T-cell (primary cell): ENCODE measurements at places on chromosomes 12 and 14.

- no peak overlapping the region for H3K4me3 ChIP-seq
- no peaks in the 10 kb centered on the region for H3K36me3 ChIP-seq
- H3K27ac ChIP-seq = no peak overlapping the region
- H3K27me3 ChIP-seq = no peaks in the 10 kb centered on the region
- H3K4me1 ChIP-seq = peaks cover 17% of the 10 kb centered on the region
These were observed 31.7 kb upstream of the TUBA1C start for GRCh38 chr12:49232940-49233841.

DNA sequence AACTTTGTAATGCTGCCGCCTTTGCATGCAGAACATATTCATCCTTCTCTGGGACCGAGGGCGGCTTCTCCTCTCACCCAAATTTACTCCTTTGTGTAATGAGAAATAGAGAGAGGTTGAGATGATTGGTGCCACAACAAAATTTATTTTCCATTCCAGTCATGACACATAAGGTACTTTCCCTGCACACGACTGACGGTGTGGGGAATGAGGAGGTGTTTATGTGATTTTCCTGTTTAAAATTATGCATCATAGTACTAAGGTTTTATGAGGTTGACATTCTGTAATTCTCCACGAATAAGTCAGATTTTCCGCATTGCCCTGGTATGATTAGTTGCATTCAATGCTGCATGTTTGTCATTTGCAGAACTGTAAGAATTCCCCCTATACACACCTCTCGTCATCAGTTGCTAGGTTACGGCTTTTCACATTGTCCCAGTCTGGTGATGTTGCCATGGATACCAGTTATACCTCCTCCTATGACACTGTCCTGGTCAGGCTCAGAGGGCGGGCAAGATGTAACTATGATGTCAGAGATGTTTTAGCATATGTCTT is 23.1 kb downstream of the BICDL1 start:
- H3K27me3 ChIP-seq = no peaks in the 10 kb centered on the region
- H3K4me1 ChIP-seq = peaks cover 65% of the 10 kb centered on the region
- peak; percentile 81 for DNase-seq
- no peak overlapping the region for H3K4me3 ChIP-seq

GRCh38 chr14:56102941-56103340 is 15.3 kb upstream of the PELI2 start:
- no peak overlapping the region for H3K27ac ChIP-seq
- no peaks in the 10 kb centered on the region for H3K36me3 ChIP-seq
- H3K27me3 ChIP-seq = no peaks in the 10 kb centered on the region
- no peak overlapping the region for H3K4me3 ChIP-seq
- no peak for DNase-seq
- no peaks in the 10 kb centered on the region for H3K4me1 ChIP-seq

DNA sequence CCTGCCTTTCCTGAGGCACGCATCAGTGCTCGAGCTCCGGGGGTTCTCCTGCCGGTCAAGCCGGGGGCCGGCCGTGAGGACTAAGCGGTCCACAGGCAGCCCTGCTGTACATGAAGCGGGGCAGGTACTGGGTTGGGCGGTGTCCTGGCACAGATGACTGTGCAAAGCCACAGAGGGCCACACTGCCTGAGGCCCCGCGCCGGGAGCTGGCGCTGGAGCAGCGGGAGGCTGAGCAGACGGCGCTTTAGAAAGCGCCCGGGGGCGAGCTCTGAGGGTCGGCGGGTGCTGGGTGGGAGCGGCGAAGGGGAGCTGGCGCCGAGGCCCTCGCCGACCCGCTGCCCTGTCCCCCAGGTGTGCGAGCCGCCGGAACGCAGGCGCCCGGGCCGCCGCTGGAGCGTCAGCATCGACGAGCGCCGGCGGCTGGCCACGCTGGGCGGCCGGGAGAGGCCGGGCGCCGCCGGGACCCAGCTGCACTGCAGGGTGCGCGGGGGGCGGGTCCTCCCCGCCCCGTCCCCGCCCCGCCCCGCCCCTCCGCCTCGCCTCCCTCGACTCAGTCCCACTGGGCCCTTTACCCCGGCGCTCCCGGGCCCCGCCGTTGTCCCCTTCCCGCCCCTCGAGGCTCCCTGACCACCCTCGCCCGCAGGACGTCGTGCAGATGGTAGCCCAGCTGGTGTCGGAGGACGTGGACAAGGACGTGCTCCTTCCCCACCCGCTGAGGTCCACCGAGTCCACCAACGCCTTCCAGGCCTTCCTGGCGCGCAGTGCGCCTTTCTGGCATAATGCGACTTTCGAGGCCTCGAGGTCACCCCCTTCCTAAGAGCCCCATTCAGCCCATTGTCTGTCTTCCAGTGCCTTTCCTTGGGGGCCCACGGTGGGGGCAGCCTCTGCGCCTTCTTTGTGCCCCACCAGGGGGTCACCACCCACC is 8.3 kb upstream of the MTA1 start:
- no peak for DNase-seq
- no peaks in the 10 kb centered on the region for H3K36me3 ChIP-seq
- peaks cover 52% of the 10 kb centered on the region for H3K27me3 ChIP-seq
- no peak overlapping the region for H3K4me3 ChIP-seq

DNA sequence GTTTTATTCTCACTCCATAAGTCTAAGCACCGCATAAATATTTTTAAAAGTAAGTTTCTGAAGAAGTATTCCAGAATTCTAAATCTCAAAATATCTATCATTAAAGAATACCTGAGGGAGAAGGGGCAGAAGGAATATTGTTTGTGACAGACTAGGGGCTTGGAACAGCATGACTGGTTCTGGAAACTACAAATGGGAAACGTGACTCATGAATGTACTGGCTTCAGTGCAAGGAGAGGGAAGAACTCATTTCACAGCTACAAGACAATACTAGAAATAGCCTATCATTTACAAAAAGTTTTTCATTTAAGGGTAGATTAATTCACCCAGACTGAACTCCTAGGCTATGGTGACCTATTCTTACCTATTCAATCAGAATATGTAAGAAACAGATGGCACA is 121.3 kb downstream of the SLC25A21 start:
- H3K4me1 ChIP-seq = no peaks in the 10 kb centered on the region
- DNase-seq = no peak
- no peaks in the 10 kb centered on the region for H3K36me3 ChIP-seq
- H3K27me3 ChIP-seq = no peaks in the 10 kb centered on the region
